Activated T-cell treated with anti-CD3 and anti-CD28 coated beads, Interleukin-2, amount 50 U/mL, for 48 hours (primary cell): ENCODE measurements at places on chromosomes 16 and 17.
A peak's percentile ranks its signal among the peaks of the same experiment; 100 is the strongest.

GRCh38 chr17:1829216-1829591 lies 498 bp downstream of the SMYD4 start:
- DNase-seq = no peak

GRCh38 chr17:48568499-48569239 lies 9.5 kb downstream of the HOXB4 start:
- DNase-seq = no peak

DNA sequence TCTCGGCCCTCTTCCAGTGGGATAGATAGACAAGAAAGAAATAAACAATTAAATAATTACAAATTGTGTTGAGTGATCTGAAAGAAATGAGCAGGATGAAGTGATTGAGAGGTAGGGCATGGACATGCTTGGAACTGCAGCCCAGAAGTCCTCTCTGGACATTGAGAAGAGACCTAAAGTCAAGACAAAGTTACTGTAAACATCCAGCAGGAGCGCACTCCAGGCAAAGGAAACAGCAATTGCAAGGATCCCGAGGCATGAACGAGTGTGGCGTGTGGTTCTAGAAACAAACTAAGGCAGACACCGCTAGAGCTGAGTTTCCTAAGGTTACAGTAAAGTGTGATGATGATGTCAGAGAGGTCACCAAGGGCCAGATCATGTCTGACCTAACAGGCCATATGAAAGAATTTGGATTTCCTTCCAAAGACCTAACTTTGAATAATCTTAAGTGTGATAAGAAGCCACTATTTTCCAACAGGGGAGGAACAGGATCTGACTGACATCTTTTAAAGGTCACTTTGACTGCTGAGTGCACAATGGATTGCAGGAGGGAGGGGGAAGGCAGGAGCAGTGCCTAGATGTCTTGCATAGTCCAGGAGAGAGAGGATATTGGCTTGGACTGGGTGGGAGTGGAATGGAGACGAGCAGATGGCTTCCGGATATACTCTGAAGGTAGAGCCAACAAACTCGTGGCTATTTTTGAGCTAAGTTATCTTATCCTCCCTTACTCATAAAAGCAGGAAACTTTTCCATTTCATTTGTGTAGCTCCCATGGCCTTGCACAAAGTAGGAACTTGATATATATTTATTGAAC lies 19.0 kb downstream of the ABCC12 start:
- no peak for DNase-seq

- no peak for DNase-seq
Observed at GRCh38 chr16:89278441-89279240, 61.1 kb downstream of the ZNF778 start.

GRCh38 chr17:41352597-41353366 lies 2.2 kb upstream of the KRT33A start:
- DNase-seq = no peak

- peak; percentile 30 for DNase-seq
Observed at GRCh38 chr17:19306160-19307111, 56.1 kb downstream of the B9D1 start.

DNA sequence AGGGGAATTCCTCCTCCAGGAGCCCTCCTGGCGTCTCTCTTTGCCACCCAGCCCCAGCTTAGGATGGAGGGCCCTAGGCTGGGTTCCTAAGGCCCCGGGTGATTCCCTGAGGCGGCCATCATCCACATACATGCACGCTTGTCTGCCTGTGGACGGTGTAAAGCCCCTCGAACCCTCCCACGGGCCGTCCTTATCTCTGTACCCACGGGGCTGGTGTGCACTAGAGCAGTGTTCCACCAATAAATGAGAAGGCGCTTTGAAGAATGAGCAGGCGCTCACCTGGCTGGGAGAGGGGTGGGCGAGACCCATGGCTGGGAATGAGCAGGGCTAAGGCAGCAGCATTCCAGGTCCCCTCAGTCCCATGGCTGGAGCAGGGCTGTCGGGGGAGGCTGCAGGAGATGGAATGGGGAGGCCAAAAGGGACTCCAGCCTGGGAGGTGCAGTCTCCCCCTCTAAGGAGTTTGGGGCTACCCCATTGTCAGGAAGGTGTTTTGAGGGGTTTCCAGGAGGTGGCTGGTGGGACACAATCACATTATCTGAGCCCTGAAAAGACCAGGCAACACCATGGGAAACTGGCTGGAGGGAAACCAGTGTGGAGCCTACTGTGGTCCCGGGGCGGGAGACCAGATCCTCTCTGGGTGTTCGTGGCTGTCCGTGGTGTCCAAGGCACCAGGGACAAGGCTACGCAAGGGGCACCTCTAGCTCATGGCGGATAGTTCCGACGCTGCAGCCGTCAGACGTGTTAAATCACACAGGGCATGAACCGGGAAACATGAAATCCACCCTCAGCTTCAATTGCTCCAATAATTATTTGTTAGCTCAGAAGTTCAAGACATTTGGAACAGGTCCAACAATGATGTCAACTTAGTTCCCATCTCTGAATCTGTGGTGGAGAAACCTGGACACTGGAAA lies 87.5 kb upstream of the DNAH17 start:
- no peak for DNase-seq

- no peak for DNase-seq
Observed at GRCh38 chr16:68493412-68494070, 45.2 kb upstream of the SMPD3 start.

- DNase-seq = peak; percentile 24
Observed at GRCh38 chr17:57948555-57949420, 6.4 kb downstream of the CUEDC1 start.

DNA sequence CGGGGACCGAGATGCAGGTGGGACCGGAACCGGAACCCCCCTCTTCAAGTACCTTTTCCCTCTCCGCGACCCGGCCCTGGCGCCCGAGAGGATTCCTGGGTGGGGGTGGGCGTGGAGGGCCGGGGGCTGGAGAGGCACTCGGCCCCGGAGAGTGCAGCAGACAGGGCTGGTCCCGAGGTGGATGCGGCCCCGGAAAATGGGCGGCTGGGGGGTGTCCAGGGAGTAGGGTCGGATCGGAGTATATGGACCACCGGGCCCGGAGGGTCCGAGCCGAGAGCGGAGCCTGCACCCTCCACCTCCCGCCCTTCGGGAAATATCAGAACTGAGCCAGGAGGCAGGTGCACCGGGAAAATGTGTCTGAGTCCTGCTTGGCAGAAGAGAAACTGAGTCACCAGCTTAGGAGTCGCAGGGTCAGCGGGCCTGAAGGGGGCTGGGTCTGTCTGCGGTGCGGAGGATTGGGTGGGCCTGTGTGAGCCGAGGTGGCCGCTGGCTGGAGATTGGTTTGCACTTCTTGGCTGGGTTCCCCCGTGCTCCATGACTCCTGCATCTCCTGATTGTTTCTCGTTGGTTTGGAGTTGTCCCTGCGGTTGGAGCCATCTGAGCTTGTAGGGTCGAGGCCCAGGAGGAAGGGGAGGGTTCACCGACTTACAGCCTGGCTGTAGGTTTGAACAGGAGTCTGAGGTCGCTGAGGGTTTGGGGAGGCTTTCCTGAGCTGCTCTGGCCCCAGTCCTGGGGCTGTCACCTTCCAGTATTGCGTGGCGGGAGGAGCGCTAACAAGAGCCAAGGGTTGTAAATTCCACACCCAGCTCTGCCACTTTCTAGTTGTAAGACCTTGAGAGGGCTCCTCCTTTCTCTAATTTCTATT lies 518 bp downstream of the SH2B1 start:
- no peak for DNase-seq

GRCh38 chr16:55257966-55258613 lies 65.9 kb upstream of the IRX6 start:
- peak; percentile 72 for DNase-seq

DNA sequence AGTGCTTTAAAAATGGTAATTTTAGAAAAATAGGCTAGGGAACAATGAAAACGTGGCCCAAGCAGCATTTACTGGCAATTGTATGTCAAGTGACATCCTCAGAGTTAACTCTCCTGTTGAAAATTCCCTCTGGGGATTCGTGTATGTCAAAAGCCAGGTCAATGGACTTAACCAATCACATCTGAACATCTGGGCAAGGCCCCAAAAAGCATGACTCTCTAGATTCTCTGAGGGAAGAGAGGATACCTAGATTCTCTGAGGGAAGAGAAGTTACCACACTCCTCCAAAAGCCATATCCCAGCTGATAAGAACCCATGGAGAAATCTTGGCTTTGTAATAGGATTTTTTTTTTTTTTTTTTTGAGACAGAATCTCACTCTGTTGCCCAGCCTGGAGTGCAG lies 23.5 kb downstream of the NFE2L1 start:
- DNase-seq = no peak

- DNase-seq = no peak
Observed at GRCh38 chr17:57011491-57012015, 33.6 kb downstream of the SCPEP1 start.

DNA sequence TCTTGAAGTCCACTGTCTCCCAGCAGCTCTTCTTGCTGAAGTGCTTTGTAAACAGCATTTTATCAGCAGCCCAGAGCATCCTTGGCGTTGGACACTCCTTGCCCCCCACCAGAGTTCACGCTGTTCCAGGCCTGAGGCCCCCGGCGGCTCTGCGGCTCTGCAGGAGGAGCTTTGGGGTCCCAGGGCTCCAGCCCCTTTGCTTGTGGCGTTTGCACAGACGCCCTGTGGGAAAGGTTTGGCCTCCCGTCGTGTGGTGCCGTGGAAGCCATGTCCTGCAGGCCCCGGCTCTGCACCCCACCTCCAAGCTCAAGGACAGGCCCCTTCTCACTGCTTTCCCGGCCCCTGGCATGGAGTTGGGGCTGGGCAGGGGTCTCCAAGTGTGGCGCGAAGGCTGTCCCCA lies 14.1 kb downstream of the METRNL start:
- DNase-seq = no peak

DNA sequence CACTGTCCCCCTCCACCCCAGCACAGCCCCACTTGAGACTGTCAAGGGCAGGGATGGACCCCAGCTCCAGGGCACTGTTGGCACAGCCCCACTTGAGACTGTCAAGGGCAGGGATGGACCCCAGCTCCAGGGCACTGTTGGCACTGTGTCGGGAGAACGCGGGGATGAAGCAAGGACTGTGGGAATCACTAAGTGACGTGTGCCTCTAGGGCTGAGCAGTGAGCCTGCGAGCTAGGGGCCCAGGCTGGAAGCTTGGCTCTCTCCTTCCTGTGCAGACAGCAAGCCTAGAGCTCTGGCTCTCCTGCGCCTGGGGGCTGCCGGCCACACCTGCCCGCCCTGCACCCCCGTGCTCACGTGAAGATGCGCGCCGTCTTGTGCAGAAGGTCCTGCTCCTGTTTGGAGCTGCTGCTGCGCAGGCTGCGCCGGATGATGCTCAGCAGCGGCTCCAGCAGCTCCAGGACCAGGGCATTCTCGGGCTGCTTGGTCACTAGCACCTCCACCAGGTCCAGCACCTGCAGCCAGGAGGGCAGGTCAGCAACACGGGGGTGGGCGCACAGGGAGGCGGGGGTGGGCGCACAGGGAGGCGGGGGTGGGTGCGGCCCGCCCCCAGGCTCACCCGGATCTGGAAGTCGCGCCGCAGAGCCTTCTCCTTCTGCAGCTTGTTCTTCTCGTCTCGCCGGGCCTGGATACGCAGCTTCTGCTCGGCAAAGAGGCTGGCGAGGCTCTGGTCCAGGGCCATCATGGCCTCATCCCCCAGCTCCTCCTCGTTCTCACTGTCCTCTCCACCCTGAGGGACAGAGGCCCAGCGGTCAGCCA lies 10.8 kb downstream of the MYBBP1A start:
- DNase-seq = no peak

DNA sequence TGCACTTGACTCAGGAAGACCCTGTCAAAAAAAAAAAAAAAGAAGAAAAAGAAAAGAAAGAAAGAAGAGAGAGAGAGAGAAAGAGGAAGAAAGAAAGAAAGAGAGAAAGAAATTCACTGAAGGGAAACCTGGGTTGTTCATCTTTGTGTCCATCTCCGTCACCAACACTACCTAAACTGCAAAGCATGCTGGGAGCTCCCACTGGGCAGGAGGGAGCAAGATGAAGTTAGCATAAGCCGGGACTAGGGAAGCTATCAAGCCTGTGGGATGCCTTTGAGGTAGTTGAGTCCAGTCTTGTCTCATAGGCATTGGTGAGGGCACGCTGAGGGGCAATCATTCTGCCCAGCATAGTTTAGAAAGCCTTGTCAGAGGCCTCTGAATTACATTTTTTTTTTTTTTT lies 7.6 kb upstream of the CBFB start:
- DNase-seq = peak; percentile 17

- no peak for DNase-seq
Observed at GRCh38 chr17:77096570-77097214, 44.1 kb upstream of the SEC14L1 start.

DNA sequence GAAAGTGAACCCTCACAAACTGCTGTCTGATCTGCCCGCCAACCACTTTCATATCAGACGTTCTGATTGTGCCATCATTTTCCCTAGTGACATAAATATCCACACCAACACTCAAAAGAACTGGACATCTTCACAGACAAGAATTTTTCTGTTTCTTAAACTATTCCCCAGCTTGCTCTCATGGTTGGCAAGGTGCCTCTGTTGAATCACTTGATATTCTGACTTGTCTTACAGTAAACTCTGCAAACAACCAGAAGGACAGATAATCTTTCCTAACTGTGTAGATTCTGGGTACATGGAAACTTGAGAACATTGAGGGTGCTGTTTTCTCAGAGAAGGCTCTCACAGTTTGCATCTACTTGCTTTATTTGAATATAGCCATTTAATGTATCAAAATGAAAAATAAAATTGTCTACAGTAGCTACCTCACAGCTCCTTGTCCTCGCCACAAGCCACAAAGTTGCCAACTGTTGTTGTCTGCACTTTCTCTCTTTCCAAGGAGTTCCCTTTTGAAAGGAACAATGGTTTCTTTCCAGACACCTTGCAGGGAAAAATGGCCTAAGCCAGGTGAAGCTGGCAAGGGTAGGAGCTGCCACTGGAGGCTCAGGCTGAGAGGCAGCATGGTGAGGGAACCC lies 46.0 kb upstream of the ADAMTS18 start:
- no peak for DNase-seq

- DNase-seq = no peak
Observed at GRCh38 chr17:27496437-27496943, 40.2 kb downstream of the KSR1 start.

- no peak for DNase-seq
Observed at GRCh38 chr17:31400481-31400950, 9.0 kb downstream of the RAB11FIP4 start.

- no peak for DNase-seq
Observed at GRCh38 chr17:35717475-35717874, 14.0 kb upstream of the RASL10B start.
